Urinary bladder (tissue), 4 donors: ENCODE measurements at places on chromosomes 7 and 10.
A peak's percentile ranks its signal among the peaks of the same experiment; 100 is the strongest.

DNA sequence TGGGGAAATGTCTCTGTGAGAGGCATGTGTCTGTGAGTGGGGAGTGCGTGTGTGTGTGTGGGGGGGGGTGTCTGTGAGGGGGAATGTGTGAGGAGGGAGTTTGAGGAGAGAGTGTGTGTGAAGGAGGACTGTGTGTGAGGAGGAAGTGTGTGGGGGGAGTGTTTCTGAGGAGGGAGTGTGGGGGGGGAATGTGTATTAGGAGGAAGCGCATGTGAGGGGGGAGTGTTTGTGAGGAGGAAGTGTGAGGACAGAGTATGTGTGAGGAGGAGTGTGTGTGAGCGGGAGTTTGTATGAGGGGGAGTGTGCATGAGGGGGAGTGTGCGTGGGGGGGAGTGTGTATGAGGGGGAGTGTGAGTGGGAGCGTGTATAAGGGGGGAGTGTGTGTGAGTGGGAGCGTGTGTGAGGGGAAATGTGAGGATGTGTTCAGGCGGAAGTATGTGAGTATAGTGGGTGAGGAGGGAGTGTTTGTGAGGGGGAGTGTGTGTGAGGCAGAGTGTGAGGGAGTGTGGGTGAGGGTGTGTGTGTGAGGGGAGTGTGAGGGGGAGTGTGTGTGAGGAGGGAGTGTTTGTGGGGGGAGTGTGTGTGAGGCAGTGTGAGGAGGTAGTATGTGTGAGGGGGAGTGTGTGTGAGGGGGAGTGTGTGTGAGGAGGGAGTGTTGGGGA, 21.8 kb upstream of the PTPRN2 start:
- no peak for DNase-seq

DNA sequence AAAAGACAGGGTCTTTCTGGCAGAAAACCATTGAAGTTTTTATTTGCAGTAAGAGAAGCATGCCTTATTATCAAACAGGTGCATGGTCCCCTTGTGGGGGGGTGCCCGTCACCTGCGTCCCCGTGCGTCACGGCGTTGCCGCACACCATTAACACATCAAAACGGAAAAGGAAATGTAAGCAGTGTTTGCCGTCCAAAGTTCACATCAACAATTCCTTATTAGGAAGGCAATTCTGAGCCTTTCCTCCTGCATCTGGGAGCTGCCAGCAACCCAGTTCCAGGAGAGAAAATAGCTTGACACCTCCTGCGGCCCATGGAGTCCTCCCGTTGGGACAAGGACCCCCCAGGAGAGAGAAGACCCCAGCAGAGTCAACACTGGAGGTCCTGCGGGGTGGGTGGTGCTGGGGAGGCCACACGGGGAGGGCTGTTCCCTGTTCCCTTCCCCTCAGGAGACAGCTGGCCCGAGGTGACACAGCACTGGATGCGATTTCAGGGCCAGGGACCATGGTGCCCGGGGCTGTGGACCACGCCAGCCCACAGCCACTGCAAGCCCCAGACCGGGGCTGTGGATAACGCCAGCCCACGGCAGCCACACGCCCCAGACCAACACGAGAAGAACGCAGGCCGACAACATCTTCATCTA, 39.5 kb downstream of the DIP2C start:
- DNase-seq: no peak

DNA sequence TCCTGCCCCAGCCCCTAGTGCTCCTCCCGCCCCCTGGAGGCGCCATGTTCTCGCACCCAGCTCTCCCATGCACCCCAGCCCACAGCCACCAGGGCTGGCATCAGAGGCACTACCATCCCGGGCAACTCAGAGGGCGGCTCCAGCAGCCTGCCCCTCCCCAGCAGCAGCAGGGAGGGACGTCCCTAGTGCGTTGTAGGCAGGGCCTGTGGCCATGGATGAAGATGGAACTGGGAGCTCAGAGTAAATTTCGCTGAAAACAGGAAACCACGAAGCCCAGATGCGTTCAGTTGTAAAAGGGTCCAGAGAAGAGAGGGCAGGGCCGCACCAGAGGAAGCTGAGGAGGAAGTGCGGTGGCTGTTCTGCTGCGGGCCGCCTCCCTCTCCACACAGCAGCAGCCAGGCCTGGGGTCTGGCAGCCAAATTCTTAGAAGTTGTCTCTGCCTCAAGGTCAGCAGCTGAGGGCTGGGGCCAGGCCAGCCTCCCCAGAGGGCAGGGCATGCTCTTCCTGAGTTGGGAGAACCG, 24.6 kb downstream of the VSIR start:
- no peak for DNase-seq

DNA sequence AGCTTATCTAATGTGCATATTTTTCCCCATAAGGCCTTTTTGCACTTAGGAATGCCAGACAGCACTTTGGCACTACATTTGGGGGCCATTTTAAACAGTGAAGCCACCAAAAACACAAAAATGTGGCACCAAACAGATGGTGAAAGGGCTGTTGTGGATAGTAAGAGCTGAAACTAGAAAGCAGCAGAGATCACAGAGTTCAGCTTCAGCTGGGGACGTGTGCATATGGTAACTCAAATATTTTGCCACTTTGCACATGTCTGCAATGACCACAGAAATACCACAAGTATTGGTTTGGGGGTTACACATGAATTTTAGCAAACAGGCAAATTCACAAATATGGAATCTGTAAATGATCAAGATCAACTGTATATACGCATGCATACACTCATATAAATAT, 72.8 kb downstream of the PODXL start:
- no peak for DNase-seq

DNA sequence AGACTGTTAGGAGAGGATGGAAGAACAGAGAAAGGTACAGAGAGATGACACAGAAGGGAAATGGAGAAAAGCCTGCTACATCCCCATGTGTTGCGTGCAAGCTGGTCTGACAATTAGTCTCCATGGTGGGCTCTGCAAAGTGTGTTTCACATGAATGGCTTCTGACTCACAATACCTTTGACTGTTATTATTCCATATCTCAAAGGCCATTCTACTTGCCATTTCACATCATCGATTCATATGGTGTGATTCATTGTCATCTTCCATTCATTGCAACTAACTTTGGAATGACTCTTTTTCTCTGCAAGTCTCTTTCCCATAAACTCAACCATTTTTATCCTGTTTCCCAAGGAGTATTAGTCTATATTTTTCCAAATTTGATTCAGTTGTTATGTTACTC, 208.9 kb upstream of the INHBA start:
- no peak for DNase-seq

GRCh38 chr7:100969066-100969615, at the start of gene MUC12:
Gene MUC12, plus strand, starts transcription at chr7:100969565. Its CDS starts 58 bp downstream, at chr7:100969623.
- DNase-seq: no peak

DNA sequence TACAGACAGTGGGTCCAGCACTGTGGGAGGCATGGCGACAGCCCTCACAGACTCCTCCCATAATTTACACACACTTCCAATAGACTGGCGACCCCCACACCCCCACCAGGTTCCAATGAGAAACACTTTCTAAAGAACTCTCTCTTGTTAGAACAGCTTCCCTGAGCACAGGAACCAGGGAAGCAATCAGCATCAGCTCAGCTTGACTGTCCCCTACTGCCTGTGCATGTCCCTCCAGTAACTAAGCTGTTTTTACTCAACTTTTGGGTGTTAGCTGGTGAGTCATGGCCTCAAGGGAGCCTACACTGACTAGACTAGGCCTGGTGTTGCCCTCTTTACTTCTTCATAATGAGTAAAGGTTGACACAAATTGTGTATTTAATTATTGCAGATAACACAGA, 32.6 kb upstream of the HERPUD2 start:
- no peak for DNase-seq

- no peak for DNase-seq
Measured at GRCh38 chr10:28385748-28386502, 83.1 kb upstream of the MPP7 start.

DNA sequence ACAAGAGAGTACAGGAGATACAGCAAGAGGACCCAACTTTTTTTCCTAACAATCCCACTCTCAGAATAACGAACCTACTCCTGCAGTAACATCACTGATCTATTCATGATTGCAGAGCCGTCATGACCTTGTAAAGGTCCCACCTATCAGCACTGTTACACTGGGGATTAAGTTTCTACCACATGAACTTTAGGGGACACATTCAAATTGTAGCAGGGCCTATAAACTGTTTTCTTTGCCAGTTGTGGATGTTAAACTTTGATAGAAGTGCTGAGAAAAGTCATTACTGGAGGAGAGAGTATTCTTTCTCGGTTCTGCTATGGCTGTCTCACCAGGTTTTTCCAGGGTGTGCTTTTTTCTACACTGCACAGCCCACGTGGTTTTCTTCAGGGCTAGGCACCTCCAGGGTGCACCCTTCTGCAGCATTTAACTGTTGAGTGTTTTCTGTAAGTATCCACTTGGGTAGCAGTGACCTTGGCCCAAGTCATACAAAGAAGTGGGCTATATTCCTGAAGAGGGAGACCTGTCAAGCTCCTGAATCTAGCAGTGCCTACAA, 131.6 kb upstream of the AHR start:
- DNase-seq: no peak

DNA sequence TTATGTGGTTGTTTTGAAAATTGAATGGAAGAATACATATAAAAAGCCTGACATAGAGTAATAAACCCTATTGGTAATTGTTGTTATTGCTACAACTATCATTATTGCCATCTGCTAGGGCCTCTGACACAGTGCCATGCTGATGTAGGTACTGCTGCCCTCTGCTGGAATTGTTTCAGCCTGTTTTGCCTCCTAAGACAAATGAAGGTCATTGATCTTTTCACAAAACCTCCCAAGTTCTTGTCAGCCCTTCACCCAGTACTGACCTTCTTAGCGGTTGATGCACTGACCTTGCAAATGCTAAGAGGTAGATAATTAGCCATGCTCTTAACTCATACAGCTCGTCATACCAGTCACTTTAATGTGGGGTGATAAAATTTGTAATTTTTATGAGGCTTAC, 975.2 kb downstream of the SORCS1 start:
- DNase-seq: no peak

DNA sequence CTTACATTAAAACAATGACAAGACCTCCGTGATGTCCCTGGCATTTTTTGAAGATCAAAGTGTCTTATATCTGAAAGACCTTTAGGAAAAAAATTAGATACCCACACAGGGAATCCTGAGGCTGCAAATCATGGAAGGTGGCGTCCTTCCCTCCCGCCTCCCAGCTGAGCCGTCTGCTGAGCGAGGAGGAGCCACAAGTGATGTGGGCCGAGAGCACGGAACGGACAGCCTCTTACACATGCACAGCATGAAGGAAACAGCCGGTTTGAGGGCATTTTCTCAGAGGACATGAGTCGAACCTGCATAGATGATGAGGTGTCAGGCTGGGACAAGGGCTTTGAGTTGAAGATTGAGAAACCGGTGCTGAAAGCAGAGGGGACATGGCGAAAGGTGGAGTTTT, 163.3 kb downstream of the ADARB2 start:
- no peak for DNase-seq

GRCh38 chr10:100734295-100735086, 10.9 kb upstream of the PAX2 start:
- DNase-seq: no peak

- no peak for DNase-seq
Measured at GRCh38 chr7:140245611-140246105, 68.9 kb upstream of the KDM7A start.

GRCh38 chr10:23391821-23392220, 47.1 kb upstream of the OTUD1 start:
- DNase-seq: no peak

- DNase-seq: no peak
Measured at GRCh38 chr10:73991884-73992245, 6.1 kb upstream of the VCL start.

GRCh38 chr10:34732926-34733325, 82.2 kb downstream of the PARD3 start:
- no peak for DNase-seq

- DNase-seq: peak; percentile 59
Measured at GRCh38 chr10:73076360-73077183, 20.1 kb downstream of the P4HA1 start.

DNA sequence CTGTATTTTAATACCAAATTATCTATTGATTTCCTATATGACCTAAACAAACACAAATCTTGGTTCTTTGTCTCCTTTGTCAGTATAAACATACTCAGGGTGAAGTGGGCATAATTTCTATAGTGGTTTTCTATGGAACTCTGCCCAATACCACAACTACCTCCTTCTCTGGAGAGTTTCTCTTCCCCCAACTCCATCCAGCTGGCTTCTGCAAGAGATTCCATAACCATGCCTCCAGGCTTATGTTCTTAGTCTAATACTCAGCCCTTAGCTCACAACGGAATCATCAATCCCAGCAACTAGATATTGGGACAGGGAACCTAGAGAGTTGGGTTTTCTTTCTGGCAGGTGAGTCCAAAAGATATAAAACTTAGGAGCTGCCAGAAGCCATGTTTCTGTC, 127.3 kb downstream of the TRIL start:
- no peak for DNase-seq

- DNase-seq: no peak
Measured at GRCh38 chr10:9824631-9825071, 1193.0 kb upstream of the CELF2 start.

GRCh38 chr7:85191383-85191782, 4.5 kb upstream of the SEMA3D start:
- DNase-seq: no peak

GRCh38 chr10:110075686-110076085, 67.9 kb downstream of the ADD3 start:
- no peak for DNase-seq

DNA sequence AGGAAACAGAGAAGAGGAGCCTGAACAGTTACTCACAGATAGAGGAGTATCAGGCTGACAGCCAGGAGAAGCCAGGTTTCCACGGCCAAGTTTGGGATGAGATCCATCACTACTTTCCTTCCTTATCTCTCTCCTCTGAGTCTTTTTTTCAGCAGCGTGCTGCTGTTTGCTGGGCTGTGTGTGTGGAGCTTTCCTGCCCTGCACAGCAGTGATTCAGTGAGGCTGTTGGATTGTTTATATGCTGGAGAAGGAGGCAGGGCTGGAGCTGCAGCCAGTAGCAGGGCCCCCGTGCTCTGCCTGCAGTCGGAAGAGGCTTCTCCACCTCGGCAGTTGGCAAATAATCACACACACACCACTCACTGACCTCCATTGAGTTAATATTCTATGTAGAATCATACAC, at the start of gene CYP3A7:
TSS of gene CYP3A7 (minus strand) at position 210 of the 400 bp plus-strand sequence. CDS start at position 107, 103 bp downstream.
- DNase-seq: no peak

GRCh38 chr7:142880876-142881505, 4.6 kb downstream of the TRPV6 start:
- DNase-seq: no peak

- DNase-seq: no peak
Measured at GRCh38 chr10:61153771-61154170, 209.8 kb upstream of the RHOBTB1 start.

DNA sequence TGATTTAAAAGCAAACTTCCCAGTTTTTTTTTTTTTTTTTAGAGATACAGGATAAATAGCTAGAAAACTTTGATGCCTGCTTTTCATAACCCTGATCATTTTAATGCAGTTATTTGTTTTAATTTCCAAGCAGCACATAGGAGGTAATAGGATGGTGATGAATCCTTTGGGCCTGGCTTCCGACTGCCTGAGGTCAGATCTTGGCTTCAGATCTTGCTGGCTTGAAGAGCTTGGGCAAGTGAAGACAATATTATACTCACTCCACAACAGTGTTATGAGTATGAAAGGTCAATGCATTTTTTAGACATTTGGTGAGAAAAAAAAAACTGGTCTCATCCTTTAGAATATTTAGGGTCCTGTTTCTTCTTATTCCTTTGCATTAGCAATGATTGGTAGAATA, 124.8 kb upstream of the PRKCQ start:
- no peak for DNase-seq

- no peak for DNase-seq
Measured at GRCh38 chr10:133336577-133337369, at the start of gene CALY. Gene CALY, minus strand, starts transcription at chr10:133336896. Its CDS starts 7,907 bp downstream, at chr10:133328989.
